ENCODE measurements at places on chromosomes 4 and X. TPM values are rescaled to one million over a fixed set of nuclear protein-coding genes. Genes with fewer than 3 reads are reported as not detected.
A peak's percentile ranks its signal among the peaks of the same experiment; 100 is the strongest.

The SYNPO2 gene
- 2,172 TPM for total RNA-seq

The FAM184B gene
- total RNA-seq = 2.6 TPM

The RPS3A gene
- total RNA-seq = 1,071 TPM

The C4orf50 gene
- not detected for total RNA-seq

The FABP2 gene
- total RNA-seq = not detected

The CSAG2 gene
- total RNA-seq = not detected

The STS gene
- total RNA-seq = 13.0 TPM

DNA sequence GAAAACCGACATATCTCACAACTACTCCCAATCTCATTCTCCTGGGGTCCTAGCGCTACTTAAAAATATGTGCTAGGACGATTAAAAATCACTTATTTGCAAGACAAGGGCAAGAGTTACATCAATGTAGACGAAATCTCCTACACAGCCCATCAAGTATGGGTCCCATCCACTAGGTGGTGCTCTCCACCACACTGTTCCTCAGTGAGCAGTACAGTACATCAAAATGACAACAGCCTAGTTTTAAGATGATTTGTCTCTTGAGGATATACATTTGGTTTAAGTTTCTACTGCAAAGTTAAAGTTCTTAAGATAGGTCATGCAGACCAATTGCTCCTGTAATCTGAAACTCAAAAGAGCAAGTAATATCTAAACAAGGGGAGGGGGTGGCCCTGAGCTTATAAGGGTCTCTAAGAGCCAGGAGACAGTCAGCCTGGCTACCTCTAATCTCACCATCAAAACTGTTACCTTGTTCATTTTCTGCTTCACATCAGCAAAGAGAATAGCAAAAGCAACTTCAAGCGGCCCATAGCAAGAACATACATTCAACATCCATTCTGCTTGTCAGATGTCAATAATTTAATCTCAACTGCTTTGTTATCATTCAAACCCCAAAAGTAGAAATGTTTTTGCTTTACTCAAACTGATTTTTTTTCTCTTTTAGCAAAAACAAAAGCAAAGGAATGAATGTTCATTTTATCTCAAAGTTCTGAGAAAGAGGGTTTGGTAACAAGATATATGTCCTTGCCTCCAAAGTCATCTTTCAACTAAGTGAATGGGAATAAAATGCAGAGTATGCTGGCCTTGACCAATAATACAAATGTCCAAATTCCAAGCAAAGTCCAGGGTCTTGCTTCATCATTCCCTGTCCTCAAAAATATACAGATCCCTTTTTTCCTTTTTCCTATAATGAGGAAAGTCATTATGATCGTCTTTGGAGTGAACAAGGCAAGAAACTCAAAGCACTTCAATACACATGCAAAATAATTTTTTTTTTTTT is 53.1 kb downstream of the STX18 start:
- H3K4me1 ChIP-seq = no peaks in the 10 kb centered on the region
- DNase-seq = peak; percentile 61
- H3K27ac ChIP-seq = no peak overlapping the region
- H3K4me3 ChIP-seq = no peak overlapping the region
- H3K27me3 ChIP-seq = no peaks in the 10 kb centered on the region
- H3K36me3 ChIP-seq = no peaks in the 10 kb centered on the region

DNA sequence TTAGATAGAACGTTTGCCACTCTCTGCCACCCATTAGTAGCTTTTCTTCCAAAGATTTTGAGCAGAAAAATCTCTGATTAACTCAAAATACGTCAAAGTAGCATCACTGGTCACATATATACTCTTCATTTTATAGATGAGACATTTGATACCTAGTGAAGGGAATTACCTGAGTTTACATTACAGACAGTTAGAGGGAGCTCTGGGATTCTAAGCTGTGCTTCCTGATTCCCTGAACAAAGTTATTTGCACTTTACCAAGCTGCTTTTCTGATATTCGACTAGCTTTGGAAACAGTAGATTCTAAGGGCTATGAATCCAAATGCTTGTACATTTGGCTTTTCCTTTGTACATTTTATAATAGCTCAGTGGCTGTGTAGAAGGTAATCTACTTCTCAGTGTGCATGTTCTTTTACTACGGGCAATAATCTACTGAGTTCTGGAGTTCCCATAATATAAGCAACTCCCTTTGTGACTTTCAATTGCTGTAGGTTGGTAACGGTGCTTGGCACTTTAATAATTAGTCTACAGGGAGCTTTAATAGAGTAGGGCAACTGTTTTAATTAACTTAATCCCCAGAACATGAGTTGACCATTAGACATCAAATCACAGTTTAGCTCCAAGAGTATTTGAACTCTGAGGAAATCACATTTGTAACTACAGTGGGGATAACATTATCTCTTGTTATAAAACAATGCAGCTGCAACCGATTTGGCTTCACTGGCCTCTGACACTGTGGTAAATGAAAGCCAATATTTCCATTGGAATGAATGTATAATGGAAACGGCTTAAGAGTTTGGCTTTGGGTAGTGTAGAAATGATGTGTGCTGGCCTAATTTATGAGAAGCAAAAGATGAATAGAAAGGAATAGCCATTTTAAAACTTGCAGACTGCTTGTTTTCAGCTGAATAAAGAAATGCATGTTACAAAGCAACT is 1602.4 kb downstream of the STIM2 start:
- no peak for DNase-seq
- H3K27ac ChIP-seq = no peak overlapping the region
- H3K4me3 ChIP-seq = no peak overlapping the region
- H3K4me1 ChIP-seq = no peaks in the 10 kb centered on the region

GRCh38 chr4:82430193-82430963 is at the start of the genes ENOPH1 and HNRNPDL:
Gene ENOPH1, plus strand, starts transcription at chr4:82430590. Its CDS starts 240 bp downstream, at chr4:82430830.
Gene HNRNPDL, minus strand, starts transcription at chr4:82430462. Its CDS starts 772 bp downstream, at chr4:82429690.
- peak within 1 kb of the TSS; percentile 81 for H3K4me3 ChIP-seq
- DNase-seq = peak; percentile 97

GRCh38 chr4:108146819-108147218 is 21.9 kb downstream of the LEF1 start:
- no peaks in the 10 kb centered on the region for H3K27me3 ChIP-seq
- no peak overlapping the region for H3K4me3 ChIP-seq
- no peak overlapping the region for H3K27ac ChIP-seq
- H3K4me1 ChIP-seq = no peaks in the 10 kb centered on the region

GRCh38 chr4:150116506-150116905 is 38.3 kb downstream of the DCLK2 start:
- H3K4me3 ChIP-seq = no peak overlapping the region
- H3K27me3 ChIP-seq = no peaks in the 10 kb centered on the region
- no peaks in the 10 kb centered on the region for H3K36me3 ChIP-seq
- no peak overlapping the region for H3K27ac ChIP-seq
- DNase-seq = no peak

DNA sequence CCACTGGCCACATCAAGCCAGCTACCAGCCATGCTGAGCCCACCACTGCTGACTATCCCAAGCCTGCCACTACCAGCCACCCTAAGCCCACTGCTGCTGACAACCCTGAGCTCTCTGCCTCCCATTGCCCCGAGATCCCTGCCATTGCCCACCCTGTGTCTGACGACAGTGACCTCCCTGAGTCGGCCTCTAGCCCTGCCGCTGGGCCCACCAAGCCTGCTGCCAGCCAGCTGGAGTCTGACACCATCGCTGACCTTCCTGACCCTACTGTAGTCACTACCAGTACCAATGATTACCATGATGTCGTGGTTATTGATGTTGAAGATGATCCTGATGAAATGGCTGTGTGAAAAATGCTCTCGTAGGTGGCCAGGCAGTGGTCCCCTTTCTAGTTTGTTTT is 4.7 kb downstream of the GPR50 start:
- no peak overlapping the region for H3K4me3 ChIP-seq
- H3K4me1 ChIP-seq = no peaks in the 10 kb centered on the region
- H3K27ac ChIP-seq = no peak overlapping the region
- no peaks in the 10 kb centered on the region for H3K36me3 ChIP-seq
- no peak for DNase-seq
- peaks cover 19% of the 10 kb centered on the region for H3K27me3 ChIP-seq

DNA sequence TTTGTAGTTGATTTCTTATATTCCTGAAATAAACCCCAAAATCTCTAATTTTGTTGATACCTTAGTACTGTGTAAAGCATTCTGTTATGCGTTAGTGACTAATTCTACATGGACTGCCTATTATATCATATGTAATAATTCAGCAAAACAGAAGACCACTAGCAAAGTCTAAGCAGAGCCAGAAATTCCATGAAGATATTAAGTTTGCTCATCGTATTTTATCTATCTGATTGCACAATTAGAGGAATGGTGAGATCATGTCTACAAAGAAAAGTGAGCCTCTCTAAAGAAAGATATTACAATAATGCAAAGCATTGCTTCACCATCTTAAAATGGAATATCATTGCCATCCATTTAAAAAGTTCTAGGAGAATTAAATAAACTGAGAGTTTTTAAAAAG is 374.6 kb upstream of the SLC7A11 start:
- H3K27me3 ChIP-seq = no peaks in the 10 kb centered on the region
- no peaks in the 10 kb centered on the region for H3K36me3 ChIP-seq
- no peak overlapping the region for H3K27ac ChIP-seq
- H3K4me1 ChIP-seq = no peaks in the 10 kb centered on the region
- H3K4me3 ChIP-seq = no peak overlapping the region
- DNase-seq = no peak

- no peak overlapping the region for H3K27ac ChIP-seq
- H3K4me3 ChIP-seq = no peak overlapping the region
- H3K4me1 ChIP-seq = peaks cover 4% of the 10 kb centered on the region
Observed at GRCh38 chr4:184899261-184900134, 73.7 kb upstream of the ACSL1 start.

- DNase-seq = no peak
- H3K4me1 ChIP-seq = no peaks in the 10 kb centered on the region
- no peak overlapping the region for H3K27ac ChIP-seq
- no peaks in the 10 kb centered on the region for H3K36me3 ChIP-seq
- no peaks in the 10 kb centered on the region for H3K27me3 ChIP-seq
- no peak overlapping the region for H3K4me3 ChIP-seq
Observed at GRCh38 chr4:105014234-105014633, 132.4 kb upstream of the TET2 start.

- no peak for DNase-seq
- no peak overlapping the region for H3K27ac ChIP-seq
- peaks cover 5% of the 10 kb centered on the region for H3K36me3 ChIP-seq
- no peaks in the 10 kb centered on the region for H3K4me1 ChIP-seq
Observed at GRCh38 chr4:169715826-169716225, 41.9 kb downstream of the HPF1 start.

- no peak overlapping the region for H3K27ac ChIP-seq
- H3K36me3 ChIP-seq = no peaks in the 10 kb centered on the region
- H3K4me3 ChIP-seq = no peak overlapping the region
- H3K4me1 ChIP-seq = no peaks in the 10 kb centered on the region
Observed at GRCh38 chrX:141701072-141701471, 2.5 kb upstream of the SPANXD start.

GRCh38 chr4:77600521-77601451 is 4.8 kb upstream of the CXCL13 start:
- no peak for DNase-seq
- no peaks in the 10 kb centered on the region for H3K36me3 ChIP-seq
- no peak overlapping the region for H3K27ac ChIP-seq
- H3K4me3 ChIP-seq = no peak overlapping the region

DNA sequence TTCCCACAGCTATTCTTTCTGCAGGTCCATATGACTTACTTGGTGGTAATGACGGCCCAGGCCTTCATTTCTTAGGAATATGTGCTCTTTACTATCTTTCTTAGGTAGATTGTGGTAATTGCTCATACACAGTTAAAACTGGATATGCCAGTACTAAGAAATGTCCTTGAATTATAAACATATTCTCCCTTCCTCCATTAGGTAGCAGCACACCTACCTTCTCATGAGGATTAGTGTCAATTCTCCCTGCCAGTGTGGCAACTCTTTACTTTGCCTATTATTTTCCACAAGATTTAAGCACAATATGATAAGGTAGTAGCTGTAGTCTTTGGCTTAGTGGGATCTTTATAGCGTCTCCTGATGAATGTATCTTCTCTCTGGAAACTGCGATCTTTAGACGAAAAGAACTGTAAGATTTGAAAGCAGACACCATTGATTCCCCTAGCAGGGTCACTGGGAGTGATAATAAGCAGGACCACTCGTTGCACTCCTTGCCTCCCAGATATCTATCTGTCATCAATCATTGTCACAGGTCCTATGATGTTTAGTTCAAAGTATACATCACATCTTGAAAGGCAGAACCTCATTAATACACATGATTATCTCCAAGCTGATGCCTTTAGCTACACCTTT is 1240.7 kb downstream of the C4orf33 start:
- no peak for DNase-seq
- H3K4me1 ChIP-seq = no peaks in the 10 kb centered on the region
- H3K27ac ChIP-seq = no peak overlapping the region
- H3K27me3 ChIP-seq = no peaks in the 10 kb centered on the region

DNA sequence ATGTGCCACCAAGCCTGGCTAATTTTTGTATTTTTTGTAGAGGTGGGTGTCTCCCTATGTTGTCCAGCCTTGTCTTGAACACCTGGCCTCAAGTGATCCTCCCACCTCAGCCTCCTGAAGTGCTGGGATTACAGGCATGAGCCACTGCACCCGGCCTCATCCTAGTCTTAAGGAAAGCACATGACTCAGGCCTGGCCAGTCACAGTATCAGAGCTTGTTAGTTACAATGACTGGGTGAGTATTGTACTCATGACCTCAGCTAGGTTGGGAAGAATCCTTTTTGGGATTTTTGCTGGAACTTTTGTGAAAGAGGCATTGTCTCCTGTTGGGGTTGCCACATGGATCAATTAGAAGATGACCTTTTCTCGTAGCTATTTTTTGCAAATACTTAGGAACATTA is 292.8 kb downstream of the RAPGEF2 start:
- no peak for DNase-seq
- H3K4me3 ChIP-seq = no peak overlapping the region
- no peaks in the 10 kb centered on the region for H3K4me1 ChIP-seq
- H3K36me3 ChIP-seq = no peaks in the 10 kb centered on the region
- H3K27me3 ChIP-seq = no peaks in the 10 kb centered on the region
- H3K27ac ChIP-seq = no peak overlapping the region

GRCh38 chr4:26779674-26780073 is 81.0 kb upstream of the STIM2 start:
- DNase-seq = no peak
- no peaks in the 10 kb centered on the region for H3K27me3 ChIP-seq
- H3K4me1 ChIP-seq = no peaks in the 10 kb centered on the region
- H3K27ac ChIP-seq = no peak overlapping the region
- H3K36me3 ChIP-seq = no peaks in the 10 kb centered on the region

DNA sequence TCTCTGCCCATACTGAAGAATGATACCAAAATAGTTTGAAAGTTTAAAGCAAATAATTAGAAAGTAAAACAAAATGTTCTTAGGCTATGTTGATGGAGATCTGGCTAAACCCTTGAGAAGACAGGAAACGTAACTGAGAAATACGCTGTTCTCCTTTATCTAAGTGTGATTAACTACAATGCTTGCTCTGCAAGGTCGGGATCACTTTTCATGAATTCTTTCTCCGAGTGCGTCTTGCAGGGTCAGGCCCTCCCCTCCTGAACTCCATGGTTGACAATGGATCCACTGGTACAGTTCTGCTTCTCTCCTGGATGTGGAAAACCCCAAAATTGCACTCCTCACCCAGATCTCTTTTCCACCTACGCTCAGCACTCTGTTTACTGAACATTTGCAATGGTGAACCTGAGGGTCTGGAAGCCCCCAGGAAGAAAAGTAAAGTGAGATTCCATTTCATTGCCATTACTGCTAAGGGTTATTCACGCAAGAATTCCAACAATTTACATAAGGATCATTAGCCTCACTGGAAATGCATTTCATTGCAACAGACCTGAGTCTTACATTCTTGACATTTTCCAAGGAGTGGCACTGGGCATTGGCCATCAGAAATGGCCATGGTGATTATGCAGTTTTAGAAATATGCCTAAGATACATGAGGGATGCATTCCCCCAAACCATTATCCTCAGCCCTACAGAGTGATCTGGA is 24.6 kb upstream of the WWC2 start:
- H3K27ac ChIP-seq = no peak overlapping the region
- no peak overlapping the region for H3K4me3 ChIP-seq
- DNase-seq = no peak
- H3K4me1 ChIP-seq = no peaks in the 10 kb centered on the region
- H3K27me3 ChIP-seq = no peaks in the 10 kb centered on the region

Data from psoas muscle (tissue), 8 donors.